Stomach (tissue), 19 donors: ENCODE measurements at places on chromosomes 5 and 9. TPM values are rescaled to one million over a fixed set of nuclear protein-coding genes. Genes with fewer than 3 reads are reported as not detected.

CCDC183 gene
- polyA plus RNA-seq = 1.9 TPM

MEGF10 gene
- polyA plus RNA-seq = 0.05 TPM

SLCO6A1 gene
- polyA plus RNA-seq = not detected

DNA sequence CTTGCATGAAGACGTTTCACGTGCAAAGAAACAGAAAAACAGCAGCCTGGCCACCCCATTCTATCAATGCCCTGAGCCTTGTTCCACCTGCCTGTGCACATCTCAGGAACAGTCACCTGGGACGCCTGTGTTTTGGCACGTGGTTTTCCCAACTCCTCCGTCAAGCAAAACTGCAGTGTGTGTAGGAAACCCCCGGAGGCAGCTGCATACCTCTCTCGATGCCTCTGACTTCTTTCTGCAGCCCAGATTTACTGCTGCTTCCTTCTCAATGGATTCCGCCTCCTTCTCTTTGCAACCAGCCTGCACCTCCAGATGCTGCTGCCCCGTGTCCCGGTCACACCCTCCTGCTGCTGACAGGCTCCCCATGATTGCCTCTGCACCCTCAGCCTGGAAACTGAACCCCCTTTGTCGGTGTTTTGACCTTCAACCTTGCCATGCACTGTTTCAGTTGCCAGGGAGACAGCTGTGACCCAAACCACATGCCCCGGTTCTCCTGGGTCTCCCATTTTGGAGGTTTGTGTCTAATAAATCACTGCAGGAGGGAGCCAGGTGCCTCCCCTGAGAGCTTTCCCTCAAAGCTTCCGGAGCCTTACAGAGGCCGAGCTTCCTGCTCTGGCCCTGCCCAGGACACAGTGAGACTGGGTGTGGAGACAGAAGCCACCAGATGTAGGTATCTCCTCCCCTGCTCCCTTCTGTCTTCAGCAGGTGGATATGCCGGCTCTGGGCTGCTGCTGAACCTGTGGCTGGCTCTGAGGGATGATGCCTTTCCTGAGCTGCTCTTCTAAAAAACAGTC, 395.5 kb upstream of the IRX1 start:
- no peak overlapping the region for H3K4me3 ChIP-seq
- no peaks in the 10 kb centered on the region for H3K4me1 ChIP-seq
- no peaks in the 10 kb centered on the region for H3K36me3 ChIP-seq
- no peak for DNase-seq

GRCh38 chr5:115963566-115963965, 1.3 kb downstream of the LVRN start:
- H3K36me3 ChIP-seq = no peaks in the 10 kb centered on the region
- DNase-seq = no peak
- no peak overlapping the region for H3K27ac ChIP-seq
- peaks cover 62% of the 10 kb centered on the region for H3K27me3 ChIP-seq
